ENCODE measurements at places on chromosomes 6 and 20. TPM values are rescaled to one million over a fixed set of nuclear protein-coding genes. Genes with fewer than 3 reads are reported as not detected.

The HFE gene
- total RNA-seq: 4.4 TPM

The NKAPL gene
- total RNA-seq: not detected

- no peak for DNase-seq
Measured at GRCh38 chr20:23205611-23206041, 119.5 kb upstream of the CD93 start.

- DNase-seq: peak; percentile 89
Measured at GRCh38 chr6:136289327-136289578, 393 bp downstream of the BCLAF1 start.

- DNase-seq: no peak
Measured at GRCh38 chr6:149478631-149479314, 6.0 kb downstream of the ZC3H12D start.

DNA sequence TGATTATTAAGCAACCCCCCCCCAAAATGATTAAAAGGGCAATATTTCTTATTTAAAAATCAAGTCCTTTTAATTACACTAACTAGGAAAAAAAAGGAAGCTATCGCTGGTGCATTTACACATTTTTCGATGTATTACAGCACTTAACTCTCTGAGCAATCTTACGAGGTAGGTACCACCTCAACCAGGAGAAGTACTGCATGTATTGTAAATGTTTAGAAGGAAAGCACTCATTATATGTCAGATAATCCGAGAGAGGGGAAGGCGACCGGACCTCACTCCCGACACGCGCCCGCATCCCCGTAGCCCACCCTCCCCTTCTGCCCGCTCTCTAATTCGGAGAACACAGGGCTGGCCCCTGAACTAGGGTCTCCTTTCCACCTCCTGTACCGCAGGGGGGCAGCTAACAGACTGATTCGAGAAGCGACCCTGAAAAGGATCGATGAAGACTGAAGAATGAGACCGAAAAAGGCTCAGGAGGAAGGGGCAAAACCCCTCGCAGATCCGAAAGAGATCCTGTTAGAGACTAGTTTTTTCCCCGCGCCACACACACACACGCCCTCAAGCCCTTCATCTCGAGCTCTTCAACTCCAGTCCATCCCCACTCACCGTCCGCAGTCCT lies 337 bp downstream of the ESF1 start:
- no peak for DNase-seq

GRCh38 chr6:7042056-7042653 lies 65.6 kb upstream of the RREB1 start:
- DNase-seq: no peak

DNA sequence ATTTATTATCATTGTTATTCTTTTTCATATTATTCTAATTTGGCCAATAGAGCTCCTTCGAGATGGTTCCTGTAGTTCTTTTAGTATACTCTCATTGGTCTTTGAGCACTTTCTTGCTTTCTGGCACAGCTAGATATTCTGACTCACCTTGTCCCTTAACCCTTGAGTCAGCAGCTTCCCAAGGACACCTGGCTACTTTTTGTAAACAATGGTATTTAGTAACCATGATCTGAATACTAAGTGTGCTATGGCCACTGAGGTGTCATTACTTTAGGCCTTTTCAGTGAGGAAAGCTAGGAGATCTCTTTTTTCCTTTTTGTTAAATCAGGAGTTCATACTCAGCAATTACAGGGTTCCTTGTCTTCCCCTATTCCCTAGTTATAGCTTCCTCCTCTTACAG lies 126.5 kb upstream of the CITED2 start:
- no peak for DNase-seq

DNA sequence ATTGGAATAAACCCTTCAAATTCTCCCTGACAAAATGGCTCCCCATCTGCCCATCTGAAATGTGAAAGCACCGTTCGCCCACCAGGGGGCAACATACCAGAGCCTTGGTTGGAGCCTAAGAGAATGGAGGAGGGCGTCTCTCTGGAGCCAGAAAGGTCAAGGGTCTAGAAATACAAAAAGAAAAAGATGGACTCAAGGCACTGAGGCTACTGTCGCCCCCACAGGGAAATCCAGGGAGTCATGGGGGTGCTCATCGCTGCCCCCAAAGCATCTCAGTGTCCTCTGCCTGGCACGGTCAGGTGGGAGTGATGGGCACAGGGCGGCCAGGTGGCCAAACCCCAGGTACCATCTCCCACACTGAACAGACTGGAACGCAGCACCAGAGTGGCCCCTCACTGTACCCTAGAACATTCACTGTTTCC lies 136.3 kb downstream of the ZMYND8 start:
- DNase-seq: no peak

Measured in myocyte (in vitro differentiated cells).